ENCODE measurements at places on chromosomes 2 and 18. TPM values are rescaled to one million over a fixed set of nuclear protein-coding genes. Genes with fewer than 3 reads are reported as not detected.

ZNF804A gene
- total RNA-seq, result not detected

MAP3K20 gene
- total RNA-seq, result 22.1 TPM

RHBDD1 gene
- total RNA-seq, result 14.9 TPM

POTEC gene
- total RNA-seq, result not detected

TXNDC2 gene
- total RNA-seq, result not detected

COL3A1 gene
- total RNA-seq, result 31.3 TPM

IL1R1 gene
- 10.7 TPM for total RNA-seq

USP40 gene
- total RNA-seq, result 23.7 TPM

IL1RN gene
- not detected for total RNA-seq

GTF2A1L gene
- not detected for total RNA-seq

DYNAP gene
- not detected for total RNA-seq

TTC39C gene
- 5.5 TPM for total RNA-seq

FIGLA gene
- total RNA-seq, result not detected

LYPD6 gene
- 1.1 TPM for total RNA-seq

NYAP2 gene
- total RNA-seq, result not detected

SDC1 gene
- 5.8 TPM for total RNA-seq

TUBB8B gene
- total RNA-seq, result not detected

ALPP gene
- not detected for total RNA-seq

DSG1 gene
- total RNA-seq, result not detected

CREG2 gene
- 0.46 TPM for total RNA-seq

SULT1C2 gene
- 2.6 TPM for total RNA-seq
